ENCODE measurements at places on chromosomes 12 and 14.

GRCh38 chr12:10272467-10272866 is 35.2 kb upstream of the KLRD1 start:
- DNase-seq: no peak

GRCh38 chr12:55938826-55939501 is 8.0 kb downstream of the DGKA start:
- no peak for DNase-seq

GRCh38 chr12:75876832-75877762 is 154.5 kb downstream of the PHLDA1 start:
- DNase-seq: no peak

DNA sequence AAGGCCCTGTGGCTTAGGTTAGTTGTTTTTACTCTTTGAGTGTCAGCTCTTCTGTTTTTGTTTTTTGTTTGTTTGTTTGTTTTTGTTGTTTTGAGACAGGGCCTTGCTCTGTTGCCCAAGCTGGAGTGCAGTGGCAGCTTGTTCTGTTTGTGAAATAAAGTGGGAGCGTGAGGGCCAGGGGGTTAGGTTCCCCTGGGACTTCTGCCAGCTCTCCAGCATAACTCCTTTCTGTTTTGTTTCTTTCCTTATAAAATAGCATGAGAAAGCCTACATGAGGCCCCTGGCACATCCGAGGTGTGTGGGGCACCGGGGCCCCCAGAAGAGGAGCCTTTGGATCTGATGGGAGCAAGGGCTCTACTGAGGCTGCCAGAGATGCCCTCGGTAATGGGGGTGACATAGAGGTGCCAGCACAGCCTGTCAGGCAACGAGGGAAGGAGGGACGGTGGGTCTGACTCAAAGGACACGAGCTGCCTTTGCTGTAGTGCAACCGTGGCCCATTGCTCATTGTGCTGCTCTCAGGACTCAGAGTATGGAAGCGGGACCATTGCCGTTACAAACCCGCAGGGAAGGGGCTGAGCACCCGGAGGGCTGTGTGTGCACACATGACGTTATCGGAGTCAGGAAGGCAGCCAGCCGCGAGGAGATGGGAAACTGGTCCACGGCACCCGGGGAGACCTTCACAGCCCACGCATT is 9.1 kb upstream of the SERPINA11 start:
- DNase-seq: no peak

- DNase-seq: no peak
Measured at GRCh38 chr14:31071151-31071550, 45.0 kb upstream of the STRN3 start.

GRCh38 chr14:105012171-105012985 is 8.5 kb downstream of the CDCA4 start:
- DNase-seq: no peak

- no peak for DNase-seq
Measured at GRCh38 chr12:107247650-107248049, 154.3 kb upstream of the CRY1 start.

GRCh38 chr14:101716077-101716950 is 45.2 kb upstream of the PPP2R5C start:
- DNase-seq: no peak

GRCh38 chr12:120055231-120056000 is 61.1 kb downstream of the RAB35 start:
- no peak for DNase-seq

DNA sequence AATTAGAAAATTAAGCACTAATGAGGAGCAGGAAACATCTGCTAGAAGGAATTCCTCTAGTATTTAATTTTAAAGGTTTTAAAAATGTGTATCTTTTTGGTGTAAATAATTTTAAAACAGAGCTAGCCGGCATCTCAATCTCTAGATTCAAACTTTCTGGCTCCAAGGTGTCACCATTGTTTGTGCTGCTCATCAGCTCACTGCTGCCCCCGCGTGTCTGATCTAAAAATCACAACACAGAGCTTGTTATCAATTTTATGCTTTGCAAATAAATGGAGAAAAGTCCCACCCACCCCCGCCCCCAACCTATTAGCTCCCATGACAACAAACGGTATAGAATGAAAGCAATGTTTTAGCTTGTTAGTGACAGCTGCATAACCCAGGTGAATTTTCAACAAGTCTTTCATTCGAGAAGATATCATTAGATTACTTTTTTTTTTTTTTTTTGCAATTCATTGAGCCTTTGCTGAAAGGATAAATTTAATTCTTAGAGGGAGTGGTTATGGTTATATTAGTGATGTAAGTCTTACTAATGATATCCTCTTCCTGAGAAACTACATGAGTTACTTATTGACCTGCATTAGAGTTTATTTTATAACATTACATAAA is 11.3 kb upstream of the ABHD12B start:
- DNase-seq: peak; percentile 65

DNA sequence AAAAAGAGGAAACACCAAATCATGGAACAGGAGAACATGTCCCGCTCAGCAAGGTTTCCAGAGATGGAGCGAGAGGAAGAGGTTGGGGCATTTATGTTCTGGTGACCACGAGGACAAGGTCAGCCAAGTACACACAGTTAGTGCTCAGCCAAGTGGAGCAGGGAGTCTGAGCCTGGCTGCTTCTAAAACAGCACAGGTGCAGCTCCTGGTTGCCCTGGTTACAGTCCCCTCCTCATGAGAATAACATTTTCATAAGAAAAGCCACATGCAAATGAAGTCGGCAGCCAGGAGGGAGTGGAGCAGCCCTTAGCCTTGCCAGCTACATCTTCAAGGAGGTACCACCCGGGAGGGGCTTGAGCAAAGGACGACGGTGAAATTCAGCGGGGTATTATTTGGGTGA is 81.8 kb downstream of the NOS1 start:
- no peak for DNase-seq

- DNase-seq: no peak
Measured at GRCh38 chr14:50714450-50715073, 46.5 kb upstream of the SAV1 start.

- DNase-seq: no peak
Measured at GRCh38 chr12:55659486-55660385, 23.0 kb downstream of the OR10P1 start.

DNA sequence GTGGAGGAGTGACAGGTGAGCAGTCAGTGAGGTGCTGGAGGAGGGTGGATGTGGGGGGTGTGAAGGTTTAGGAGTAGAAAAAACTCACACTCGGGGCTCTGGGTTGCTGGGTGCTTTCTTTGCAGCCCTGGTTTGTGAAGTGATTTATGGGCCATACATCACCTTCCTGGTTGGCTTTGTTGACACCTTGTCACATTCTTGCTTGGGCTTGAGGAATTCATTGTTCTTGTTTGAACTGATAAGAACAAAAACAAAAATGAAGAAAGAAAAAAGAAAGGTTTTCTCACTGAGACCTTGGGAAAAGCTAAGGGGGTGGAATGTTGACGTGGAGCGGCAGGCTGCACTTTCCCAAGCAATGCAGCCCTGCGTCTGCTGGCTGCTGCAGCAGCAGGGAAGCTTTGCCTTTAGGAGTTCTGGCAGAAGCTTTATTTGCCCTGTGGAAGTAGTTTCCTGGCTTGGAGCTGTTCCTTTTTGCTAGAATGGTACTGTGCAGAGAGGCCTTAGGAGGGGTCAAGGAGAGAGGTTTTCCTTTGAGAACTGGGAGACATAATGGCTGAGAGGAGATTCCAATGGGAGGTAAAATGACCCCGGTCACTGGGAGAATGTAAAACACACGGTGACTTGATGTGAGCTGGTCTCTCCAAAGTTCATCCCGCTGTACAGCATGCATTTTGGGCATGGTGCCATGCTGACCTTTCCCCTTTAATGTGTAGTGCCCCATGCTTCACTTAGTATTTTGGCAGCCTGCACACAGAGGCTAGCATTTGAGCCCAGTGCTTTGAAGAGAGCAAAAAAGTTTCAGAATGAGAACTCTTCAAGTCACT is 52.8 kb downstream of the HMGA2 start:
- DNase-seq: no peak

- DNase-seq: no peak
Measured at GRCh38 chr12:115833704-115834103, 443.8 kb downstream of the MED13L start.

GRCh38 chr14:27315477-27315876 is 717.6 kb upstream of the NOVA1 start:
- no peak for DNase-seq

- DNase-seq: no peak
Measured at GRCh38 chr12:110247340-110248095, 33.5 kb upstream of the ATP2A2 start.

DNA sequence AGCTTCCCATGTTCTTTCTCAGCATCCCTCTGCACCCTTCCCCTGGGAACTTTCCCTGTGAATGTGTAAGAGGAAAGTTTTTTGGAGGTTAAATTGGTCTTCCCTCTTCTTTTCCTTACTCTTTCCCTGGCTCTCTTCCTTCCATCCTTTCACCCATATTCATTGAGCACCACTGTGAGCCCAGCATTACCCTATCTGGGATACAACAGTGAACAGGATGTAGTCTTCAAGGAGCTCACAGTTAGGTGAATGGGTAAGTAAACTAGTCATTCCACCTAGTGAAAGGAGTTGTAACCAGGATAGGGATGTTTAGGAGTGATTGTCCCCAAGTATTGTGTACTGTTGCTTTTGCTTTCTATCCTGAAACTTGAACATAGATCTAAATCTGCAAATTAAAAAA is 123.8 kb downstream of the MYRFL start:
- DNase-seq: no peak

- no peak for DNase-seq
Measured at GRCh38 chr12:111451649-111452129, 46.0 kb downstream of the SH2B3 start.

- peak; percentile 40 for DNase-seq
Measured at GRCh38 chr14:26775765-26776563, 178.1 kb upstream of the NOVA1 start.

DNA sequence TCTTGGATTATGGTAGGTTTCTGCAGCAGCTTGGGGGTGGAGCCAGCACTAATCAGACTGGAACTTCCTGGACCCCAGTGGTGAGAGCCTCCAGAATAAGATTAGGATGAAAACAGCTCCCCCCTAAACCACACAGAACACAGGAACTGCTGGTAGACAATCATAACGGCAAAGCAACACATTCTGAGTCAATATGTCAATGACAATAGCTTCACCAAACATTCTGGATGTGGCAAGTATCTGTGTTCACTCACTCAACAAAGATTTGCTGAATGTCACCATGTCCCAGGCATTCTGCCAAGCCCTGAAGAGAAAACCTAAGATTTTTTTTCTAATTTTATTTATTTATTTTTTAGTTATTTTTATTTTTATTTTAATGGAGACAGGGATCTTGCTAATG is 65.2 kb downstream of the LRRC74A start:
- no peak for DNase-seq

DNA sequence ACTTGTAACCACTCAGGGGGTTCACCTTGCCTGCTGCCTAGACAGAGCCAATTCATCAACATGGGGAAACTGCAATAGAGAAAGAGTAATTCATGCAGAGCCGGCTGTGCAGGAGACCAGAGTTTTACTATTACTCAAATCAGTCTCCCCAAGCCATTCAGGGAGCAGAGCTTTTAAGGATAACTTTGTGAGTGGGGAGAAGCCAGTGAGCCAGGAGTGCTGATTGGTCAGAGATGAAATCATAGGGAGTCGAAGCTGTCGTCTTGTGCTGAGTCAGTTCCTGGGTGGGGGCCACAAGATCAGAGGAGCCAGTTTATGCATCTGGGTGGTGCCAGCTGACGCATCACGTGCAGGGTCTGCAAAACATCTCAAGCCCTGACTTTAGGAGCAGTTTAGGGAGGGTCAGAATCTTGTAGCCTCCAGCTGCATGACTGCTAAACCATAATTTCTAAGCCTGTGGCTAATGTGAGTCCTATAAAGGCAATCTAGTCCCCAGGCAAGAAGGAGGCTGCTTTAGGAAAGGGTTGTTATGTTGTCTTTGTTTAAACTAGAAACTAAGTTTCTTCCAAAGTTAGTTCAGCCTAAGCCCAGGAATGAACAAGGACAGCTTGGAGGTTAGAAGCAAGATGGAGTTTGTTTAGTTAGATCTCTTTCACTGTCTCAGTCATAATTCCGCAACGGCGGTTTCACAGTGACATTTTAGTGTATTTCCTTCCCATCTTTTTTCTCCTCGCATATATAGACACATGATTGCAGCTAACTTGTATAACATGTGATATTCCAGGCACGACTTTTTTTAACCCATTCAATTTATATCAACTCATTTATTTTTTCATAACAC is 68.9 kb upstream of the NCOR2 start:
- DNase-seq: peak; percentile 95

GRCh38 chr12:20505056-20505455 is 136.7 kb downstream of the PDE3A start:
- no peak for DNase-seq

- DNase-seq: no peak
Measured at GRCh38 chr14:24659916-24660570, 26.1 kb upstream of the GZMB start.

GRCh38 chr14:49972823-49973222 is 79.9 kb downstream of the ARF6 start:
- peak; percentile 78 for DNase-seq

DNA sequence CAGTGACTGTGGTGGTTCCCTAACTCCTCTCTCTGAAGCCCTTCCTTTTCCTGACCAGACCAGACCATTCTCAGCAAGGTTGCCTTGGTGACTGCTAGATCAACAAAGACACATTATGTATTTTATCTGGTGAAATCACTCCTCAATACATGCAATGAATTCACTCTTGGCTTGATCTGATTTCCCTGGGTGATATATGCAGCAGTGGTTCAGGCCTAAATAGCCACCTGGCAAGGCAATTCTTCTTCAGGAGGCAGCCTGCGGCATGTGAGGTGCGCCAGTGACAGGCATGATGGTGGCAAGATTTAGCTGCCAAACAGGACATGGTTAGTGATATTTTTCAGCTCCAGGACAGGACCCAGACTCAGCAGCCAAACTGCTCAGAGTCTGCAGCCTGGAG is 350.3 kb upstream of the CCDC196 start:
- DNase-seq: no peak

DNA sequence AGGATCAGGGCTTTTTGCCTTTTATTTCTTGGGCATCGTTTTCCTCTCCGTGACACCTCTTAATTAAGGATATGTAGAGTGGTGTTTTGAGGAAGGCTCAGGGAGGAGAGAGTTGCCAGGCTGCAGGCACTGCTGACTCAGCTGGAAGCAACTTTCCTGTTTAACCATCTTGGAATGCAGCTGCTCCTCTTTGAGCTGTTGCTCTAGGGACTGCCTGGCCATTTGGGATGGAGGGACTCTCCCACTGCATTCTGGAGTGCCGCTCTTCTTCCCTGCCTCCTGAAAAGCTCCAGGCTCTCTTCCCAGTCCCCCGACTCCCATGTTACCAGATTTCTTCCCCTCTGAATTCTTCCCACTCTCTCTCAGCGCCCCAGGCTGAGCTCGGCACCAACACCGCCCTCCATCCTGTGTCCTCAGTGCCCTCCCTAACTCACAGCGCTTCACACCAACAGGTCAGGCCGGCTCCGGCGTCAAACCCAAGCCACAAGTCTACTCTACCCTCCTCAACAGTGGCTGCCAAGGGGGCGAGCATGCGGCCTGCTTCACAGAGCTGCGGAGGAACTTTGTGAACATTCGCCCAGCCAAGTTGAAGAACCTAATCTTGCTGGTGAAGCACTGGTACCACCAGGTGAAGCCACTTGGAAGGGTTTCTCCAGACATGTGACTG is 5.9 kb downstream of the OAS3 start:
- DNase-seq: no peak

DNA sequence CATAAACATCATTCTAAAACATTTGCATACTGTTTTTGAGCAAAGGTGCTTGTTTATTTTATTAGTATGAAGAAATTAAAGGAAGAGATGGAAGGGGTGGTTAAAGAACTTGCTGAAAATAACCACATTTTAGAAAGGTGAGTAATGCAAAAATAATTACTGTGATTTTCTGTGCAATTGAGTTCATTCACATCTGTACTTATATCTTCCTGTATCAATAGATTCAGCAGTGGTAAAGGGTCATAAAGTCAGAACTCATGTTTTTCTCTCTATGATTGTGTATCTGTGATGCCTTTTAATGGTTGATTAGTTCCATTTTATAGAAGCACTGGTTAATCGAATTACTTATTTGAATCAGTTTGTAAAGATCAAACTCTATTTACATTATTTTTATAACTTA is 46.0 kb downstream of the TBK1 start:
- no peak for DNase-seq
